ENCODE measurements at places on chromosomes 1 and 21.
A peak's percentile ranks its signal among the peaks of the same experiment; 100 is the strongest.

DNA sequence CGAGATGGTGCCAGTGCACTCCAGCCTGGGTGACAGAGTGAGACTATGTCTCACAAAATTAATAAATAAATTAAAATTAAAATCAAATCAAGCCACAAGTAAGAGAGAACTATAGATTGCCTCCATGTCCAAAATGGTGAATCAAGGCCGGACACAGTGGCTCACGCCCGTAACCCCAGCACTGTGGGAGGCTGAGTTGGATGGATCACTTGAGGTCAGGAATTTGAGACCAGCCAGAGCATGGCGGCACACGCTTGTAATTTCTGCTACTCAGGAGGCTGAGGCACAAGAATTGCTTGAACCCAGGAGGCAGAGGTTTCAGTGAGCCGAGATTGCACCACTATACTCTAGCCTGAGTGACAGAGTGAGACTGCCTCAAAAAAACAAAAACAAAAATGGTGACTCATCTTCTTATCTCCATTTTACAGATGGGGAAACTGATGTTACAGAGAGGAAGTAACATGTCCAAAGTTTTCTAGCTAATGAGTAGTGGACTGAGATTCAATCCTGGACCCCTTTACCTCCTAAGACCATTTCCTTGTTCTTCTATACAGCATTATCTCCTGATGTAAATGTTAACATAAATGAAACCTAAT, 99.0 kb upstream of the HNRNPU start:
- DNase-seq = no peak

DNA sequence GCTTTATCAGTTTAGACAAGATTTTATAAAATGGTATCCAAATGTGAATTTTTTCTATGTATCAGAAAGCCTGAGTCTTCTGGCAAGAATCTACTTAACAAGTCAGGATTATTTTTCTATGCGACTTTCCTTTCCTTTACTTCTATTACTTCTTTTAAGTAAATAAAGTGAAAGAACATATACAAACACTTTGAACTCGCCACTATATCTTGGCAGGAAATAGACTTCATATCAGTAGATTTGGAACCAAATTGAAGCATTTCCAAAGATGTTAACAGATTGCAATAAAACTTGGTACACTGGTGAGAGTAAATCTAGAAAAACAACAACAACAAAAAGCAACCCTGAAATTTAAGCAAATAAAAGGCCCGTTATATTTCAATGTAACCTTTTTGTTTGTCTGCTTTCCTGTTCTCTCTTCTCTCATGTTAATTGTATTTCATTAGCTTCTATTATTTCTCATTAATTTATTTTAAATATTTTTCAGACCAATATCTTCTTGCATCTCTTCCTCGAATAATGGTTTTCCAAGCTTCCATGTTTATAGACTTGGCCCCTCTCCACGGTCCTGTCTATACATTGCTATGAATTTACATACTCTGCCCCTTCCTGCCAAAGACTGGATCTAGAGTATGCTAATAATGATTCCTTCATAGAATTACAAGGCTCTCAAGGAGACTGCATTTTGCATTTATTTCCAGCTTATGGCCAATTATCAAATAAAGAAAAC, 843.6 kb downstream of the ADGRL2 start:
- no peak for DNase-seq

GRCh38 chr21:41681939-41682718, 84.7 kb downstream of the RIPK4 start:
- no peak for DNase-seq

DNA sequence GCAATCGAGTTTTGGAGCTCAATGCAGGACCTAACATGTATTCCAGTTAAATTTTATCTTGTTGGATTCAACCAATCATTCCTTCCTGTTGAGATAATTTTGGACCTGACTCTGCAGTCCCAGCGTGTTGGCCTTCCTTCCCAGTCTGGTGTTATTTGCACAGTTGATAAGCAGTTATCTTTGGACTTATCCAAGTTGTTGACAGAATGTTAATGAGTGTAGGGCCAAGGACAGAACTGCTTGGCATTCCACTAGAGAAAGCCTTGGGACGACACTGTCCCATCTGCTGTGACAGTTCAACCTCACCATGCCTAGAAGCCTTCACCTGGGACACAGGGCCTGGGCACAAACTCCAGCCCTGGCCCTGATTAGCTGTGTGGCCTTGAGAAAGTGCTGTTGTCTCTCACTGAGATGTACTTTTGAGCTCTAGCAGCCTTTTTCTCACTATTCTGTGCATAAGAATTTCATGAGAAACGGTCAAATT, 104.1 kb upstream of the SLC25A33 start:
- DNase-seq = no peak

- no peak for DNase-seq
Measured at GRCh38 chr1:68223687-68224086, 8.6 kb downstream of the WLS start.

DNA sequence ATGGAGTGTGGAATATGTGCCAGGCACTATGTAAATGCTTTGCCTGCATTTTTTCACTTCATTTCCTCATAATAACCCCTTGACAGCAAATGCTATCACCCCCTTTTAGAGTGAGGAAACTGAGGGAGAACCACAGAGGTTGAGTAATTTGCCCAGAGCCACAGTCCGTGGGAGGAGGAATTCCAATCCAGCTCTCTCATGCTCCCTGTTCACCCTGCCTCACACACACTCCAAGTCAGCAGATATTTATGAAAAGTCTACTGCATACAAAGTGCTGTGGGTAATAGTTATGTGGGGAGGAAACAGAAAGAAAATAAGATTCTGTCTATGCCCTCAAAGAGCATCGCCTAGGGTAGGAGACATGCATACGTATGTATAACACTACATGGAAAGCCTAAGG, 30.9 kb upstream of the RBM15 start:
- DNase-seq = no peak

- DNase-seq = no peak
Measured at GRCh38 chr1:192952646-192953045, 106.5 kb downstream of the UCHL5 start.

DNA sequence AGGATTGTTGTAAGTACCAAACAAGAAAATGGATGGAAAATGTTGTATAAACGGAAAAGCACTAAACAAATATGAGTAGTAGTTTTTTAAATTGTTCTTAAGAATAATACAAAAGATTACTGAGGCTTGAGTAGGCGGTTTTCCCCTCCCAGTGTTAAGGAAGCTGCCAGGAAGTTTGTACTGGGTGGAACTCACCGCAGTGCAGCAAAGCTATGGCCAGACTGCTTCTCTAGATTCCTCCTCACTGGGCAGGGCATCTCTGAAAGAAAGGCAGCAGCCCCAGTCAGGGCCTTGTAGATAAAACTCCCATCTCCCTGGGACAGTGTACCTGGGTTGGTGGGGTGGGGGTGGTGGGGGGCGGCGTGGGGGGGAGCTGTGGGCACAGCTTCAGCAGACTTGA, 58.7 kb downstream of the XCL2 start:
- no peak for DNase-seq

GRCh38 chr1:83857103-83857502, 141.8 kb downstream of the TTLL7 start:
- peak; percentile 75 for DNase-seq

DNA sequence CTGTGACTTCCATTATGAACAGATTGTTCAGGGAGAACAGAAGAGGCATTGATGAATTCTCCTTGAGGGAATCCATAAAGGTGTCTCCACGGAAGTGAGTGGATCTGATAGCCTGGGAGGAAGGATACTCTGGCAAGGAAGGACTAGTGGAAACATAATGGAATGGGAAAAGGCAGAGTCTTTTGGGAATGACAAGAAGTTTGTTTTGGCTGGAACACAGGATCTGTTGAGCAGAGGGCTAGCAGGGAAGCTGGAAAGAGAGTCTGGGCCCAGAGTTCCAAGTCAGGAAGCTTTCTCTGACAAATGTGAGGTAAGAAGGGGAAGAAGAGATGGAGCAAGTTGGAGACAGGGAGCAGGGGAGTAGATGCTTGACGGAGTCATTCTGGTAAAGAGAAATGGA, 8.1 kb downstream of the ADAMTS5 start:
- DNase-seq = no peak

DNA sequence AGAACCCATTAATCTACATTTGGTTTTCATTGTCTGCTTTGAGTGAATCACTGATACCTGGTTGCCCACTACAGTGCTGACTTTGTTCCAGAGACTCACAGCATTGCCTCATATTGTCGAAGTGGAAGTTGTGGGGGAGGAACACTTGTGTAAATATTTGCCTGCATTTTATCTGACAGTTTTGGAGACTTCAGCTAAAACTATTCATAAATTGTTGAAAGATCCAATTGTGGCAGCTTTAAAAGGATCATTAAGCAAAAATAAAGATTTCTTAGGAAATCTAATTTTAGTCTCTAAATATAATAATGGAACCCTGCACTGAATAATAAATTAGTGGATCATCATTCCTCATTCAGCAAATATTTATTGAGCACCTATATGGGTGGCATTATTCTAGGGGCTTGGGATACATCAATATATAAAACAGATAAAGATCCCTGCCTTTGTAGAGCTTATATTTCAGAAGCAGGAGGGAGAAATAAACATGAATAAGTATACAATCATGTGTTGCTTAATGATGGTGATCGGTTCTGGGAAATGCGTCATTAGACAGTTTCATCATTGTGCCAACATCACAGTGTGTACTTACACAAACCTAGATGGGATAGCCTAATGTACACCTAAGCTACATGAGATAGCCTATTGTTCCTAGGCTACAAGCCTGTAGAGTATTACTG, 73.5 kb downstream of the OSBPL9 start:
- peak; percentile 16 for DNase-seq

- DNase-seq = no peak
Measured at GRCh38 chr1:40507973-40508372, 594 bp upstream of the EXO5 start.

DNA sequence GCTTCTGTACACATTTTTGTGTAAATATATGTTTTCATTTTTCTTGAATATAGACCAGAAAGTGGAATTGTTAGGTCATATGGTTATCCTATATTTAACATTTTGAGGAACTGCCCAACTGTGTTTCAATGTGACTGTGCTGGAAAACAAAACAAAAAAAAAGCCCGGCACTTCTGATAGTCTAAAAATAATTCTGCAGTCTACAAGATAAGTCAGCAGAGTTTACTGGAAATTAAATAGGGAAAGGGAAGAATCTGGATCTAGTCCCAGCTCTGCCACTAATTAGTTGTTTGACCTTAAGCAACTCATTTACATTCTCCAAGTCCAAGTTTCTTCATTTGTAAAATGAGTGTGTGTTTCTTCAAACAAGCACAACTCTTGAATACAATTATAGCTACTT, 869.1 kb upstream of the B3GALT2 start:
- DNase-seq = no peak

- no peak for DNase-seq
Measured at GRCh38 chr1:182679684-182680083, 4.7 kb downstream of the RGS8 start.

DNA sequence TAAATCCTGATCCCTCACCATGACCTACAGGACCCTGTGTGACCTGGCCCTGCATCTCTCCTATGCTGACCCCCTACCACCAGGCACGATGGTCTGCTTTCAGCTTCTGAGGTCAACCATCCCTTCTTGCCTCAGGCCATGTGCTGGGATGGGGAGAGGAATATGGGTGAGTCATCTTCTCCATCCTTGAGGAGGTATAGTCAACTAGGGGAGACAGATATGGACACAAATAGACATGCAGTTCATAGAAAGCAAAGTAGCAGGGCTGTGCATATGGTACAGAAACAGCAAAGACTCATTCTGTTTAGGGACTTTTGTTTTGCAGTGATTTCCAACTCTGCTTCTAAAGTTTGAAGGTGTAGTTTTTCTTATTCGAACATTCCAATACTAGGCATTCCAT, 250.8 kb upstream of the FGGY start:
- no peak for DNase-seq

GRCh38 chr1:53367503-53368313, 39.8 kb upstream of the LRP8 start:
- DNase-seq = peak; percentile 75

- DNase-seq = no peak
Measured at GRCh38 chr21:36729310-36729970, 30.5 kb downstream of the SIM2 start.

GRCh38 chr1:51612447-51612961, 4.4 kb upstream of the OSBPL9 start:
- no peak for DNase-seq

- no peak for DNase-seq
Measured at GRCh38 chr1:200180821-200181220, 153.3 kb downstream of the NR5A2 start.

DNA sequence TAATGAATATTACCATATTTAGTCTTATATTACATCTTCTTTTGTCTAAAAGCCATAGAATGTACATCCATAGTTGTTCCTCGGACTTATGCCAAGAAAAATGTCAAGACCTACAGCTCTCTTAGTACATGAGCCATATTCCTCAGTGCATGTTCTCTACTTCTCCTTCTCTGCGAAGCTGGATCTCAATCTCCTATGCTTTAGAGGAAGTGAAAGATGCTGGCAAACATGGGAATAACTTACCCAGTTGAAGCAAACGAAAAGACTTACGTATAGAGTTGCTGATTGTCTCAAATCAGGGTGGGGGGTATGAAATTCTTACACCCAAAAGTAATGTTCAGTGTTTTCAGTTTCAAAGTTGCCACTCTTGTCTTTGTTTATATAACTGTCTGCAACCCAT, 32.7 kb downstream of the OR13G1 start:
- DNase-seq = no peak

GRCh38 chr1:161047436-161048420, 2.0 kb upstream of the USF1 start:
- peak; percentile 59 for DNase-seq

DNA sequence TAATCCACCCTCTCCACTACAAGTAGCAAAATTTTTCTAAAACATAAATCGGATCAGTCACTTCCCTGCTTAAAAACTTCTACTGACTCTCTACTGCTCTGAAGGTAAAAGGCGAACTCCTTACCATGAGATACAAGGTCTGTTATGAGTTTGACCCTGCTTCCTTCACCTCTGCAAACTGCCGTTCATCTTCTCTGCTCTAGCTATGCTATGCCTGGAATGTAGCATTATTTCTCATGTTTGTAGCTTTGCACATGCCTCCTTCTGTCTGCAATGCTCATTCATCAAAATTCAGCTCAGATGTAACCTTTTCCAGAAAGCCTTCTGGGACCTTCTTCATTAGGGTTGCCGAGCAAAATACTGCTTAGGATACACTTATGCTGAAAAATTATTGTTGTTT, 30.8 kb downstream of the RPL5 start:
- DNase-seq = no peak

GRCh38 chr1:12340544-12340930, 110.7 kb downstream of the VPS13D start:
- no peak for DNase-seq

DNA sequence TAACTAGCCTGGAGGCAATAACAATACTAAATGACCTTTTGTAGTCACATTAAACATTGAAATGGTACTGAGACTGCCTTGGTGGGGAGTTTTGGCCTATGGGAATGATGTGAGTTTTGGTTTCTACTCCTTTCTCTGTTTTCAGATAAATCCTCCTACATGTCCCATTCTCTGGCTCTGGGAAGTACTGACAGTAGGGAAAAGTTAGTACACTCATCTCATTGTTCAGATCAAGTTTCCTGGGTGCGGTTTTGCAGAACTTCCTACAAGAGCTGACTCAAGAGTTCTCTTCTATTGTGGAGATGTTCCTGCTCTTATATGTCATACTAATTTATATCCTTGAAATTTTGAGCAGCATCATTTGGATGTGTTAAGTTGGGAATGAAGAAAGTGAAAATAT, 74.2 kb upstream of the MACF1 start:
- no peak for DNase-seq

All from Karpas-422 (cell line).